HTR-8/SVneo (cell line): ENCODE measurements at places on chromosomes 11 and 22.

- DNase-seq = no peak
These were observed 2.1 kb upstream of the CPT1A start for GRCh38 chr11:68843703-68844312.

DNA sequence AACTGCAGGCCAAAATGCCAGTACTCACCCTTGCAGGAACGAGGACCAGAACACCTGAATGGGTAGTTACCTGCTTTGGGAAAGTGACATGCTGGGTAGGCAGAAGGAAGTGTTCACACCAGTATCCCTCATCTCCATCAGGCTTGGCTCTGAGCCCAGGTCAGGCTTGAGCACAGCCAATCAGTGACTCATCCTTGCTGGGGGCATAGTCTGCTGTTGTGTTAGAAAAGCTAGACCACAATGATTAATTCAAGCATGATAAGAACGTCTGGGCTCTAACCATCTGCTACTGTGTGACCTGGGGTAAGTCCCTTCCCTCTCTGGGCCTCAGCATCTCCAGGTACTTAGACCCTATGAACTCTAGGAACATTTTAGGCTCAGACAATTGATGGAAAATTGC is 450.4 kb downstream of the MIAT start:
- DNase-seq = peak; percentile 45

DNA sequence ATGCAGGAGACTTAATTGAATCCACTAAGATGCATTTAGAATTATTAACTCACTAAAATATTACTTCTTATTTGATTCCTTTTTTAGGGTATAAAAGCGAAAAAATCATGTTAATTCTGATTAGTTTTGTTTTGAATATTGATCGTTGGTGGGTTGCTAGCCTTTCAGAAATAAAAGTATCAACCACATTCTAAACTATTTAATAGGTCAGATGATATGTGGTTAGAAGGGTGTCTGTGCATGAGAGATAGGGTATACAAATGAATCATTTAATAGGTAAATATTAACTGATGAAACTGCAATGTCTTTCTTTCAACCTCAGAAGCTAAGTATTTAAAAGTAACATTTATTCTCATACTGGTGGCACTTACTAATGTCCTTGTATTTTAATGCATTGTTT is 515.1 kb downstream of the CNTN5 start:
- no peak for DNase-seq

GRCh38 chr11:117070016-117070415 is 28.2 kb downstream of the SIK3 start:
- DNase-seq = no peak

DNA sequence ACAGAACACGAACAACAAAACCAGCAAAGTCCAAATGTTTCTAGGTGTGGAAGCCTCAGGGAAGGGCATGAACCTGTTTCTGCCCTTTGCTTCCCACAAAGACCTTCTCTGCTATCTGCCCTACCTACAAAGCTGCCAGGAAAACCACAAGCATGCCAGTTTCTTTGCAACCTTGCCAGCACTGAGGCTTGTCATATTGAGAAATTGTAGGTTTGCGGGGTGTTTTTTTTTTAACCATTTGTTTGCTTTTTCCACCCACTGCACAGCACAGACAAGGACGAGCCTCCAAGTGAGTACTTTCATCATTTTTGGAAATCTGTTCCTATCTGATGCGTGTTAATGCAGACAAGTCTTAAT is 12.8 kb downstream of the PARVG start:
- DNase-seq = no peak

- no peak for DNase-seq
These were observed 5.3 kb downstream of the SMIM38 start for GRCh38 chr11:69161117-69161407.

DNA sequence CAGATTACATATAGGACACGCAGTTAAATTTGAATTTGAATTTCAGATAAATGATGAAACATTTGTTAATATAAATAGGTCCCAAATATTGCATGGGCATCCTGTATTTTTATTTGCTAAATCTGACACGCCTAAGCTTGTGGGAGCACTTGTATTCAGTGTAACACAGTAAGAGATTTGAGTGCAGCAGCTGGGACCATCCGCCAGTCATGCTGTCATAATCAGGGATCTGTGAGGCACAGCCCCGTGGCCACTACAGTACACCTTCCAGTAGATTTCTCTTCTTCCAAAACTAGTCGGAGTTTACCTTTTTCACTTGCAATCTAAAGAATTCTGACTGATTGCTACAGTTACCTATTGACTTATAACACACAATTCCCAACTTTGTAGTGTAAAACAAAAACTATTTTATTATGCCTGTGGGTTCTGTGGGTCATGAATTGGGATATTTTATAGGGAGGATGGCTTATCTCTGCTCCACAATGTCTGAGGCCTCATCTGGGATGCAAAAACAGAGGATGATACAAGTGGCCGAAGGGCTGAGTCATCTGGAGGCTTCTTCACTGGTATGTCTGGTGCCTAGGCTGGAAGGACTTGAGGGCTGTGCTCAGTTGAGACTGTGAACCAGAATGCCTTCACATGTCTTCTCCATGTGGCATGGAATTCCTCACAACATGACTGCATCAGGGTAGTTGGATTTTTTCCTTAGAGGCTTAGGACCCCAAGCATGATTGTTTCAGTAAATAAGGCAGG is 74.1 kb downstream of the PRSS23 start:
- no peak for DNase-seq

DNA sequence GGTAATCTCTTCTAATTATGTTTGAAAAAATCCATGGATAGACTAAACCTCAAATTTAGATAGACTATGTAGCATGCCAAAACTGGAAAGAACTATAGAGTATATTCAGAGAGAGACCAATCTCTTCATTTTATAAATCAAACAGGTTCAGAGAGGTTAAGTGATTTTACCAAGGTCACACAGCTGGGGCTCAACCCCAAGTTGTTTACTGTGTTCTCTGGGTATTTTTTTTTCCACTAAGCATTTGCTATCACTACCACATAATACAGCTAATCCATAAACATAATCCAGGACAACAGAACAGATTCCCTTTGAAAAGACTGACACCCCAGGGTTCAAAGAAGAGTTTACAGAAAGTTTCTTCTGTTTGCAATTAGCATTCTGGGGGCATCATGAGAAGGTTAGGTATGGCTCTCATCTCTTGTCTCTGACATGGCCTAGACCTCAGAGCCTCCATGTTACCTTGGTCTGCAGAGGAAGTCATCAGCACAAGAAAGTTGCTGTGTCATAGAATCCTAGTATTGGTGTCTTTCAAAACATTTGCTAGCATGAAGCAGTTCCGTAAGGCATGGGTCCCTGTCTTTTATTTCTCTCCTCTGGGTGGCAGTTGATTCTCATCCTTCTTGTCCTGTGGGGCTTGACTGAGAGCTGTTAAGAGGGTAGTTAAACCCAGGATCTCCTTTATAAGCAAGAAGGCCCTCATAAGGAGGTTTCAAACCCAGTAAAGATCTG is 94.5 kb upstream of the HSD17B12 start:
- DNase-seq = no peak

- no peak for DNase-seq
These were observed 530.6 kb upstream of the B3GAT1 start for GRCh38 chr11:134942681-134943080.

DNA sequence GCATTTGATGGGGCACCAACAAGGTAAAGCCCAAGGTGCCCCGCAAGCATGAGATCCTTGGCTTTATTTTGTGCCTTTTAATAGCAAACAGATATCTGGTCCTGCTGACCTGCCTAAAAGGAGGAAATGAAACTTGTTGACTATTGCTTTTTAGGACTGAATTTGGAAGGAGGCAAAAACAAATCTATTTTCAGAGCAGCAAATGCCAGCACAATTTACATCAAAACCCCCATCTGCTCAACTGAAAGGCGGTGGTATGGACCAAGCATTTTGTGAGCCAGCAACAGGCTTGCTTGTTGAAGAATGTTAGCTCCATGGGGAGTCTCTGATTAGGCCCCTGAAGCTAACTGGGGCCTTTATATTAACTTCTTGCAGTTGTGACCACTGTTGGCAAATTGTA is 192.6 kb upstream of the E2F8 start:
- no peak for DNase-seq

GRCh38 chr22:38240734-38241252 is 32.0 kb downstream of the TMEM184B start:
- peak; percentile 64 for DNase-seq

DNA sequence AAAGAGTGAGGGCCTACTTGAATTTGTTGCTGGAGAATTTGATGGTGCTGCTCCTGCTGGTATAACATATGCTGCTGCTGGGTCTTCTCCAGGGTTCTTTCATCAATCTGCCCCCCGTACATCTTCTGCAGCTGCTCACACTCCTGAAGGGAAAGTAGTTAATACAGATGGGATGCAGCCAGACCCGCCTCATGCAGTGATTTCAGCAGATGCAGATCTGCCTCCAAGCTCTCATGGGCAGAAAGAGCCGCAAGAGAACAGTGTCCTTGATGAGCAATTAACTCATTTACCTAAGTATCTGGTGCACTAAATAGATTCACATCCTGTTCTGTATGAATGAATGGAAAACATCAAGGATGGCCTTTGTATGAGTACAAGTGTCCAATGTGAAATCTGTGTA is 24.8 kb upstream of the APOA1 start:
- DNase-seq = no peak
